H9 (cell line): ENCODE measurements at places on chromosomes 2 and 18.

DNA sequence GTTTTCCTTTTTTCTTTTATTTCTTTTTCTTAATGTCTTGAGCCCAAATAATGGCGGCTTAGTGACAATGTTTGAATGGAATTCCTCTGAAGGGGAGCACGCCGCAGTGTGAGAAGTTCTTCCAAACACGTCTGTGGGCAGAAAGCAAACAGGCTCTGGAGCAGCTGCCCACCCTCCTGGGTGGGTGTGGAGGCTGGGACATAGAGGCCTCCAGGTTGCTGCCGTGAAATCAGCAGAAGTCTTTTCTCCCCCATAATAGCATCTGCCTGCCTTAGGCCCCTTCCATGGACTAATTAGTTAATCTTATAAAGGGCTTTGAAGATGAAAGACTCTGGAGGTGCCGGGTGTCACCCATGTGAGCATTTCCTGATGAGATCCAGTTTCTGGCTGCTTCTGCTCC is 213.9 kb downstream of the SH3RF3 start:
- DNase-seq, result no peak

GRCh38 chr2:132656266-132656975 is 13.6 kb downstream of the LYPD1 start:
- DNase-seq, result no peak

DNA sequence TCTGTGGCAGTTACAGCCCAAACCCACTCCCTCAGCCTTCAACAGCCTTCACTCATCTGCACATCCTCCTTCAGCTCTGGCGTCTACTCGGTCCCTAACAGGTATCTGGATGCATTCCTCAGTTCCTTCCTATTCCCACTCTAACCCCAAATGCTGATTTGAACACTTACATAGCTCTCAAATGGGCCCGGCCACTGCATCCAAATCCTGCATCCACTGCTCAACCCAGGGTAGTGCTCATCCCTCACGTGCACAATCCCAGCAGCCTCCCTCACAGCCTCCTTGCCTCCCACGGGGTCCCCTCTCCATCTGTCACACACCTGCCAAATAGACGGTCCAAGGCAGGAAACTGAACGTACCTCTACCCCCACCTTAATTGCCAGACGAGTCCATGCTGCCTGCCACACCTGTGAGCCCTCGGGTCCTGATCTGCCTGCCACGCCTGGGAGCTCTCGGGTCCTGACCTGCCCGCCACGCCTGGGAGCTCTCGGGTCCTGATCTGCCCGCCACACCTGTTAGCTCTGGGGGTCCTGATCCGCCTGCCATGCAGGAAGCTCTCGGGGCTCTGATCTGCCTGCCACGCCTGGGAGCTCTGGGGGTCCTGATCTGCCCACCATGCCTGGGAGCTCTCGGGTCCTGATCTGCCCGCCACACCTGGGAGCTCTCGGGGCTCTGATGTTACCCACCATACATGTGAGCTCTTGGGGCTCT is 9.9 kb downstream of the OR6B3 start:
- no peak for DNase-seq

GRCh38 chr2:222851956-222852617 is 8.7 kb upstream of the ACSL3 start:
- no peak for DNase-seq

DNA sequence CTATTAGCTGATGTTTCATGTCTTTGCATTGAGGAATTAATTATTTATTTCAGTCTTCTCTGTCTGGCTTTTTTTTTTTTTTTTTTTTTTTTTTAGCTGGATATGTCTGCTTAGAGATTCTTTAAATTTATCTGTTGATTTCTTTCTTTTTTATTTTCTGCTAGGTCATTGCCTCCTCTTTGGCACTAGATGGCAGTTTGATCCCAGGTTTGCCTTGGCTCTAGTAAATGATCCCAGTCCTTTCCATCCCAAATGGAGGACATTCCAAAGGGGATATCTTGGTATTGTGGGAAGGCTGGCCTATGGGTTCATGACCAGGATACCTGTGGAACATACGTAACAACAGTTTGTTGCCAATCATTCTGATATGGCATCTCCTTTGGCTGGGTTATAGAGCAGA is 339.5 kb upstream of the GCFC2 start:
- DNase-seq, result no peak

- DNase-seq, result no peak
Measured at GRCh38 chr2:47274054-47274782, 119.1 kb upstream of the STPG4 start.
